ENCODE measurements at places on chromosomes 6 and 20.

DNA sequence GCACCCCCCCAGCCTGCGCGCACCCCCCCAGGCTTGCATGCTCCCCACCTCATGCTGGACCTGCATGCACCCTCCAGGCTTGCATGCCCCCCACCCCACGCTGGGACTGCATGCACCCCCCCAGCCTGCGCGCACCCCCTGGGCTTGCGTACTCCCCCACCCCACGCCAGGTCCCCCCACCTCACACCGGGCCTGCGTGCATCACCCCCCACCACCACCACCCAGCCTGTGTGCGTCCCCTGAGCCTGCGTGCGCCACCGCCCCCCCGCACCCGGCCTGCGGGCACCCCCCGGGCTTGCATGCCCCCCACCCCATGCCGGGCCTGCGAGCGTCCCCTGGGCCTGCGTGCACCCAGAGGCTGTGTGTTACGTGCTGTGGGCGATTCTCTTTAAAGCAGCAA is 61.0 kb upstream of the SLCO4A1 start:
- no peak for DNase-seq

DNA sequence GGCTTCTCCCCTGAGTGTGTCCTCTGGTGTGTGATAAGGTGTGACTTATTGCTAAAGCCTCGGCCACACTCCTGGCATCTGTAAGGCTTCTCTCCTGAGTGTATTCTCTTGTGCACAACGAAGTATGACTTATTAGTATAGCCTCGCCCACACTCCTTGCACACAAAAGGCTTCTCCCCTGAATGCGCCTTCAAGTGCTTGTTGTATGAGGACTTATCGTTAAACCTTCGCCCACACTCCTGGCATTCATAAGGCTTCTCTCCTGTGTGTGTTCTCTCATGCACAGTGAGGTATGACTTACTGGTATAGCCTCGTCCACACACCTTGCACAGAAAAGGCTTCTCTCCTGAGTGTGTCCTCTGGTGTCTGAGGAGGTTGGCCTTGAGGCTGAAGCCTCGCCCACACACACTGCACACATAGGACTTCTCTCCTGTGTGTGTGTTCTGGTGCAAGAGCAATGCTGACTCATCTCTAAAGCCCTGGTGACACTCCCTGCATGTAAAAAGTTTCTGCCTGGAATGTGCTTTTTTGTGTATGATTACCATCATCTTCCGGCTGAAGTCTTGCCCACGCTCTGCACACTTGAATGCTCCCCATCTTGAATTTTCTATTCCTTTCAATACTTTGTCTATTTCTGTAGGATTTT is 20.4 kb downstream of the ZNF337 start:
- DNase-seq, result no peak

- no peak for DNase-seq
Measured at GRCh38 chr6:94065707-94066337, 646.5 kb upstream of the EPHA7 start.

DNA sequence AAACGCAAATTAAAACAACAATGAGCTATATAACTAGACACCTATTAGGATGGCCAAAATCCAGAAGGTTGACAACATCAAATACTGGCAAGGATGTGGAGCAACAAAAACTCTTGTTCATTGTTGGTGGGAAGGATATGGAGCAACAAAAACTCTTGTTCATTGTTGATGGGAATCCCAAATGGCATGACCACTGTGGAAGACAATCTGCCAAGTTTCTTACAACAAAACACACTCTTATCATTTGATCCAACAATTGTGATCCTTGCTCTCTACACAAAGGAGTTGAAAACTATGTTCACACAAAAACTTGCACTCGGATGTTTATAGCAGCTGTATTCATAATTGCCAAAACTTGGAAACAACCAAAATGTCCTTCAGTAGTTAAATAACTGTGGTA is 61.8 kb upstream of the LAMA2 start:
- no peak for DNase-seq

DNA sequence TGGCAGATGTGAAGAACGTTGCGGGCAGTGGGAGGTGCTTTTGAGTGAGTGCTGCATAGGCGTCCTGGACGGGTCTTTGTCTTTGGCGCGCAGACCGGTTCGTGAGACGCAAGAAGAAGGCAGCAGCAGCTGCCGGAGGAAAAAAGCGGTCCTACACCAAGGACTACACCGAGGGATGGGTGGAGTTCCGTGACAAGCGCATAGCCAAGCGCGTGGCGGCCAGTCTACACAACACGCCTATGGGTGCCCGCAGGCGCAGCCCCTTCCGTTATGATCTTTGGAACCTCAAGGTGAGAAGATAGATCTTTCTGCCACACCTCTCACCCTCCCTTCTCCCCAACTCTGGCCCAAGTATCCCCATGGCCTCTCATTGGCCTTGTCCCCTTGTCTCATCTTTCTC is 1.1 kb downstream of the ABT1 start:
- no peak for DNase-seq

- DNase-seq, result no peak
Measured at GRCh38 chr20:19492687-19493336, 265.2 kb upstream of the RIN2 start.

DNA sequence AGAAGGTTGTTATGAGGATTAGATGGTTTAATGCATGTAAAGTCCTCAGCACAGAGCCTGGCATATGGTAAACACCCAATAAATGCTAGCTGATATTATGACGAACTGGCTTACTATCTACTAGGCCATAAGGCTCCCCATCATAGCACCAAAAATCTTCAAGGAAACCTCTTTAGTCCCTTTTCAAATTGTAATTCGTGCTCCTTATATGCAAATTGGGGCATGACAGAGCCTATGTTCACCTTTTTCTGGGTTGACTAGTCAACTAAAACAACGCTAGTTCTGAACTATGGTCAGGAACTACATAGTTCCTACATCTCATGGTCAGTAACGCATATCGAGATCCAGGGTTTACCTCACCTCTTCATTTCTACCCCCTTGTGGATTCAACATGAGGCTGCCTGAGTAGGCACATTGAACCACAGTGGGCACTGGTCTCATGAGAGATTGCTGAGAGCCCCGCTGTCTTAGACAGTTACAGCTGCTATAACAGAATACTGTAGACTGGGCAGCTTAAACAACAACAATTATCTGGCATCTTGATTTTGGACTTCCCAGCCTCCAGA is 97.2 kb upstream of the TNFAIP3 start:
- no peak for DNase-seq

GRCh38 chr6:128446497-128446896 is 73.9 kb downstream of the PTPRK start:
- DNase-seq, result no peak

DNA sequence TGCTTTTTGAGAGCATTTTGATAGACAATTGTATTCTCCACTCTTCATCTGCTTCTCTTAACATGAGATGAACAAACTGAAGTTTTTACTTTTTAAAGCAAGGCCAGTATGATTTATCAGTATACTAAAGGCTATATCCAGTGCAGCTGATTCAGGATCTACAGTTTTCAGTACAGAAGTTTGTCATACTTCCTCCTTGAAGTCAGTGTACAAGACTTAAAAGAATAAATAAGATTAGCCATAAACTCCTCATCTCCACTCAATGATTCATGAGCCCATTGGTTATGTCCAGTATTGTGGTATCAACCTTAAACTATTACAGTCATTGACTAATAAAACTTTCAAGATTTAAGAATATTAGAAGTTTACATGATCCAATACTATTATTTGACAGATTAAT is 374.8 kb upstream of the EPHA7 start:
- DNase-seq, result no peak

DNA sequence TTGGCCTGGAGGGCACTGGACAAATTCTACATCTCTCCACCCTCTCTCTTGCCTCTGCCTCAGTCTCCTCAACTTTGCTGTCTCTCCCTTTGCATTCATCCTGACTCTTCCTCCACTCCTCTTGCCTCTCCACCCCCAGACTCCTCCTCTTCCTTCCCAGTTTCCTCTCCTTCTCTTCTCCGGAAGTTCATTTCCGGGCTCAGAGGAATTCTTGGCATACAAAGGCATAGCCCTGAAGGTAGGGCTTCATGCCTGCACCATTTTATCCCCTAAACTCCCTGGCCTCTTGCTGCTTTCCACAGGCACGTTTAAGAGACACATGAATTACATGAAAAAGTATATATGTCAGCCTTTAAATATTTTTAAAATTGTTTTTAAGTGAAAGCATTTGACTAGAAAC is 10.6 kb downstream of the BFSP1 start:
- no peak for DNase-seq

DNA sequence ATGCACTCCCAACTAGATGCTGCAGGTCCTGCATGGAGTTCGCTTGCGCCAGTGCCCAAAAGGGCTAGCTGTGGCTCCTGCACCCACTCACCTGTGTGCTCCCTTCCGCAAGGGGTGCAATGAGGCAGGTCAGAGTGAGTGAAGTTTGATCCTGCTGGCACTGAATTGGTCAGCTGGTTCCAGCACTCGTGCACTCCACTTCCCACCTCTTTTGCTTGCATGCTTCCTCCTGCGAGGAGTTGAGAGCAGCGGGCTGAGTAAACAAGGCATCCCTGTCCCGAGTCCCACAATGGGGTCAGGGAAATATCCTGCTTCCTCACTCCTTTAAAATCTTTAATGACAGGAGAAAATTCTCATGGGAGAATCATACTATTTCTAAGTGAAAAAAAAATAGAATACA is 86.2 kb downstream of the LCA5 start:
- no peak for DNase-seq

GRCh38 chr6:40274058-40274457 is 313.1 kb downstream of the LRFN2 start:
- no peak for DNase-seq

DNA sequence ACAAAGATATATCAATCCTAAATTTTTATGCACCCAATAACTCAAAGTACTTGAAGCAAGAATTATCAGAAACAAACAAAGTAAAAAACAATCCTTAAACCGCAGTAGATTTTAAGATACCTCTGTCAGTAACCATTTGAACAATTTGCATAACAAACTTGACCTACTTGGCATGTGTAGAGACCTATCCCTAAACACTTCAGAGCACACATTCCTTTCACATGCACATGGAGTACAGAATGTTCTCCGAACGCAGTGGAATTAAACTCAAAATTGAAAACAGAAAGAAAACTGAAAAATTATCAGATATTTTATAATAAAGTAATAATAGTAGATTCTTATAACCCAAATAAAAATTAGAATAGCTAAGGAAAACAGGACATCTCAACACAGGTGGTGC is 162.6 kb upstream of the THBS2 start:
- no peak for DNase-seq

DNA sequence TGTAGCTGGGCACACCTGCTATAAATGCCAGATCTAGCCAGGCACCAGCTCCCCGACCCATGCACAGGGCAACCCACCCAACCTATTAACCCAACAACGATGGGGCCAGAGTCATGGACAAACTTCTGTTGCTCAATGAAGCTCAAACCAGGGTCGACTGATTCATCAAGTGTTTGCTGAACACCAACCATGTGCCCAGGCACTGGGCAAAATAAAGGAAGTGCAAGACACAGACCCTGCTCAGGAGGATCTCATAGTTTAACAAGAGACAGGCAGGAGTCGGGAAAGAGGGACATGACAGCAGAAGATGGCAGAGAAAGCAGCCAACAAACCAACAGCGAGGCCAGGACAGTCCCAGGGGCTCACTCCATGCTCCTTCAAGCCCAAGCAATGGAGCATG is 18.8 kb downstream of the KCNK5 start:
- DNase-seq, result no peak

GRCh38 chr6:136084403-136084802 is 165.7 kb downstream of the MTFR2 start:
- no peak for DNase-seq

DNA sequence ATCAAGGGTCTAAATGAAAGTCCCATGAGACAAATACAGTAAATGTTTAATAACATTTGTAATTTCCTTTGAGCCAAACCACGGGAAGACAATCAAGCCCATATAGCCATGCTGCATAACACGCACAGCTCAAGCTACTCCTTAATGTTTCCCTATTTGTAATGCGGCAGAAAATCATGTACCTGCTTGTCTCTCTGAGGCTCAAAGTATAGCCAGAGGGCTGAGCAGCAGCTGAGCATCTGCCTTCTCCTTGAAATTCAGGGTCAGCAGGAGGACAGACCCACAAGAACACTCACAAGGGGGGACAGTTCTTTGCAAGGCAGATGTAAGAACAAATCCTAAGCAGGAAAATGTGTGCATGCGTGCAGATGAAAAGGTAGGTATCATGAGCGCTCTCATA is 45.8 kb upstream of the JARID2 start:
- DNase-seq, result no peak

DNA sequence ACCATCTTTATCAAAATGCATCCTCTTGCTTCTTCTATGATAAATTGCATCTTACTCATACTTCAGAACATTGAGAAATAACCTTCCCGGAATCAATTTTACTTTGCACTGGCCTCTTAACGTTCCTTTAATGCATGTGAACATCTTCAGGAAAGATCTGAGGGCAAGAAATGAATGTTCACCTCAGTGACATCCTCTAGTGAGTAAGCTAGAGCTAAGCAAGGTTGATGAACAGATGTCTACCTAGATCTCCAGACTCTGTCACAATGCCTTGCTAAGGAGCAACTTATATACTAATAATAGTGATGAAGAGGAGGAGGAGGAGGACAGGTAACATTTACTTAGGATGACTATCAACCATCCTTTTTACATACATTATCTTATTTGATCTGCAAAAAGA is 16.8 kb upstream of the HINT3 start:
- DNase-seq, result no peak

- no peak for DNase-seq
Measured at GRCh38 chr6:121205569-121205968, 128.7 kb downstream of the TBC1D32 start.

DNA sequence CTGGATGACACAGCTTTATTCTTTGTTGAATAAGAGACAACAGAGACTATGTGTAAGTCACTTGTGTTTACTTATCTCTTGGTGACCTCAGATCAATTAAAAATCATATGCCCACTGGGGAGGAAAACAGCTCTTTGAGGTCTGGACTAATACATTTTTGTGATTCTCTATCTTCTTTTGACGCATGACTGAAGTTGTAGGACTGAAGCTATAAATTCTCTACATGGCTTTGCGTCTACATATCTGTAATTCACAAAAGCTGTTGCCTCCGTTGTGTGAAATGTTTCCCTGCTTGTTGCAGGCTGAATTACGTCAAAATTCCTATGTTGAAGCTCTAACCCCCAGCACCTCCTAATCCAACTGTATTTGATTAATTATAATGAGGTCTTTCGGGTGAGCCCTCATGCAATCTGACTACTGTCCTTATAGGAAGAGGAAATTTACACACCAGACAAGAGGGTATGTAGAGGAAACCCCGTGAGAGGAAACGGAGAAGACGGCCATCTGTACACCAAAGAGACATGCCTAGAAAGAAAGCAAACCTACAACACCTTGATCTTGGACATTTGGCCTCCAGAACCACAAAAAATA is 481.6 kb downstream of the PRKN start:
- DNase-seq, result no peak

DNA sequence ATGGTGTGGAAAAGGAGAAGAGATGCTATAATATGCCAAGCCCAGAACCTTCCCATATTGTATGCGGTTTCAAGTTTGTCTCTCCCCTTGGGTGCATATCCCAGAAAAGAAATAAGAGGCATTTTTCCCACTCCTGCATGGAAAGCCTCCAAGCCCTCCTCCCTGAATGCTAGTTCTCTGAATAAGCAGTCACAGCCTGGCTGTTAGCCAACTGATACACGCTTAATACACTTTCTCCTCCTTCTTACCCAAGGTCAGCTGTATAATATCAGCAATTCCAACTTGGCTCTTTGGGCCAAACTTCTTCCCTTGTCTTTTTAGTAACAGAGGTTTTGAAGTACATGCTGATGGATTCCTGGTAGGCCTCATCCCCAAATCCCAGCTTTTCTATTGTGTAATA is 440.1 kb downstream of the EPHA7 start:
- DNase-seq, result no peak

Measured in CD4-positive, alpha-beta T cell treated with Interleukin-15 for 4 hours (primary cell).